ENCODE measurements at places on chromosomes 1 and 21.

GRCh38 chr1:7326366-7326765 lies 444.7 kb upstream of the VAMP3 start:
- DNase-seq: no peak

- no peak for DNase-seq
Observed at GRCh38 chr21:45011911-45012661, 62.3 kb upstream of the ADARB1 start.

DNA sequence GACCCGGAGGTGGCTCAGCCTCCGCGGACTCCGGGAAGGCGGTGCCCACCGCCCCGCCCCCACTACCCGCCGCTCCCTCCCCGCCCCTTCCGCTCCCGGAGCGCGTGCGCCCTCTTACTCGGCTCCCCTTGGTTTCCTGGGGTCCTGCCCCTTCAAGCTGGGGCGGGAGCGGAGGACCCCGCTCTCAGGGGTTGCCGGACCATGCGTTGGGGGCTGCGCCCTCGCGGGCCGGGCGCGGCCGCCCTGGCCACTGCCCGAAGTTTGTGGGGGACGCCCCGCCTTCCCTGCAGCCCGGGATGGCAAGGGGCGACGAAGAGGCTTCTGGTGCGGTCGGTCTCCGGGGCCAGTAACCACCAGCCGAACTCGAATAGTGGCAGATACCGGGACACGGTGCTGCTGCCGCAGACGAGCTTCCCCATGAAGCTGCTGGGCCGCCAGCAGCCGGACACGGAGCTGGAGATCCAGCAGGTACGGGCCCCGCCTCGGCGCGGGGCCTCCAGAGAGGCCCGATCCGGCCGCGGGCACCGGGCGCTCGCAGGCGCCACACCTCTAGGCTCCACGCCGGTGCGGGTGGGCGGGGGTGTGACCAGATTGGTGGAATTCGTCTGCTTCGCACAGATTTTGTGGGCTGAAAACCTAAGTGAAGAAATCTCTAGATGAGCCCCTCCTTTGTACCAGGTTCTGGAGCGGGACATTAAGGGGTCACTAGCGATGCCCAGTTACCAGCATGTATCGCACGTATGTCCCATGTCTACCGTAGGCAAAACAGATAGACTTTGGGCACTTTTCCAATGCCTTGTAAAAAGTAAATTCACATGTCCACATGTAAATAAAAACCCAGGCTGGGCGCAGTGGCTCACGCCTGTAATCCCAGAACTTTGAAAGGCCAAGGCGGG lies at the start of gene IARS2:
Gene IARS2 (plus strand): TSS at position 117 of the 896 bp plus-strand sequence. CDS start 85 bp downstream, at position 202.
- DNase-seq: peak; percentile 81

DNA sequence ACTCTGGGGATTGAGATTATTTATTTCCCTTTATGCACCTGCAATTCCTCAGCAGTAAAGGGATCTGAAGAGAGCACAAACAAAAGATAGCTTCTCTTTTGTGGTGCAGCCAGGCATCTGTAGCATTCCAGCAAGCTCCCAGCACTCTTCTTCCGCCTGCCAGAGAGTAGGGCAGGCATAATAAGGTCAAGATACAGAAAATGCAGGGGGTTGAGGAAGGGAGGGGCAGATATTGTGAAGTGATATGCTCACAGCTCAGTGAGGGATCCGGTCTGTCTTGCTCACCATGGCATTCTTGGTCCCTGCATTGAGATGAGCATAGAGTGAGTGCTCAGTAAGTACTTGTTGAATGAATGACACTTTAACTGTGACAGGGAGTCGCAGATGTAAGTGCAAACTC lies 23.9 kb downstream of the FASLG start:
- DNase-seq: no peak

DNA sequence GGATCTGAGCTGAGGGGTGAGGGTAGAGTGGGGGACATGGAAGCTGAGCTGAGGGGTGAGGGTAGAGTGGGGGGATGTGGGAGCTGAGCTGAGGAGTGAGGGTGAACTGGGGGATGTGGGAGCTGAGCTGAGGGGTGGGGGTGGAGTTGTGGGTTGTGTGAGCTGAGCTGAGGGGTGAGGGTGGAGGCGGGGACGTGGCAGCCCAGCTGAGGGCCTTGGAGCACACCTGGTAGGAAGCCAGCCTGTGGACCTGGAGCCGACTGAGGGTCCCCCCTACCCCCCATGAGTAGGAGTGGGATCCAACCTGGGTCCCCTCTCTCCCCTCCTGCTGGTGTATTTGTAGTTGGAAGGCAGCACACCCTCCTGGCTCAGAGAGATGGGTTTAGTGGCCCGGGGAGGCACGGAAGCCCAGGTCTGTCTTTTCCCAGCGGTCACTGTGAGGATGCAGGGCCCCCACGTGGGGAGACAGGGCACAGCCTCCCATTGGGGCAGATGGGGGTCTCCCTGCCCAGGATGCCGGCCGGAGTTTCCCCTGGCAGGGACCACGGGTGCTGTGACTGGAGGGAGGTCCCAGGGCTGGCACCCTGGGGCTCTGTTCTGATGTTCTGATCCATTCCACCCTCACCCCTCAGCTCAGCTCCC lies 13.2 kb upstream of the NPHP4 start:
- DNase-seq: no peak

DNA sequence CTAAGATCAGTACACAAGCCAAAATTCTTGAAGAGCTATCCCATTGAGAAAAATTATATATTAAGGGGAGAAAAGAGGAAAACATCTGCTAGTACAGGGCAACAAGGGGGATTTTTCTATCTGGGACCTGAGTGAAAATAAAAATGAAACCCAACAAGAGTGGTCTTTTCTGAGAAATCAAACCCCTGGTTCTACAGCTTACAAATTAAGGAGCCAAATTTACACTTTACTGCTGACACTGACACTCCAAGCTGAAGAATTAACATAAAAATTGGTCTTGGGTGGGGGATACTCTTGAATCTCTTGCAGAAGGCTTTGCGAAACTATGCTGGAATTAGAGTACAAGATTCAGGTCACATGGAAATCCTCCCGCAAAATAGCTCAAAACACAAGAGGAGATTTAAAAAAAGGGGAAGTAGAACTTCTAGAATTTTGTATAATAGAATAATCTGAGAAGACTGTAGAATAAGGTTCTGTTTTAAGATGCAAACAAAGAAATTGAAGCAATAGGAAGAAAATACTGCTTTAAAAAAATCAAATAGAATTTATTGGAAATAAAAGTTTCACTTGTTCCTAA lies 32.1 kb upstream of the HSPA13 start:
- DNase-seq: no peak

DNA sequence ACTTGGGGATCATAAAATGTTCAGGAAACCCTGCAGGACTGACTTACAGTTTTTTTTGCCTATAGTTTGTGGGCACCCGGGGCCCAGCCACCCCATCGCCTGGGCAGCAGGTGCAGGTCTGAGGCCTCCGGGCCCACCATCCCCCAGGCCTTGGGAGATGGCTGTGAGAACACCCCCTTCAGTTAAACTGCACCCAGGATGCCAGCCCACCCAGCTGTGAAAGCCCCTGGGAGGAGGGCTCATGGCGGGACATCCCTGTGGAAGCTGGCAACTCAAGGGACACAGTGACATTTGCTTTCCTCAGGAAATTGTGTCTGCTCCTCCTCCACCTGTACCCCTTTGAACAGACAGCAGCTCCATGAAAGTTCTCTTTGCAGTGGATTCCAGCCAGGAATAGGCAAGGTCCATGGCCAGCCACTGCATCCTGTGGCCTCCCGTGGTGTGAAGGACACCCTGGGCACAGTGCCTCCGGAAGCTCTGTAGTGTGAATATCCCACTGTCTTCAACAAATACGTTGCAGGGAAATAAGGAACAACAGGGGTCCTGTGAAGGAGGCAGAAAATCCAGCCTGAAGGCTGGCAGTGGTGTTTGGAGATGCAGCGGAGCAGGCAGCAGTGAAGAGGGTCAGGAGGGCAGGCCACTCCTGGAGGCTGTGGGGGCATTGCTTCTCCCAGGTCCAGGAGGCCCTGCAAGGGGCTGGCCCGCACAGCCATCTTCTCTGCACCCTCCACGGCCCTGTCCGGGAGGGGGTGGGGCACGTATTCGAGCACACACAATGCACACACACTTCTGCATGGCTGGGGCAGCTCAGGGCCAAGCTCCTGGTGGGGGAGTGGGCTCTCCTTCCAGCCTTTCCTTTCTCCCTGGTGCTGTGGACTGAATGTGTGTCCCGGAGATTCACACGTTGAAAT lies 2.1 kb upstream of the OBSCN start:
- peak; percentile 40 for DNase-seq

DNA sequence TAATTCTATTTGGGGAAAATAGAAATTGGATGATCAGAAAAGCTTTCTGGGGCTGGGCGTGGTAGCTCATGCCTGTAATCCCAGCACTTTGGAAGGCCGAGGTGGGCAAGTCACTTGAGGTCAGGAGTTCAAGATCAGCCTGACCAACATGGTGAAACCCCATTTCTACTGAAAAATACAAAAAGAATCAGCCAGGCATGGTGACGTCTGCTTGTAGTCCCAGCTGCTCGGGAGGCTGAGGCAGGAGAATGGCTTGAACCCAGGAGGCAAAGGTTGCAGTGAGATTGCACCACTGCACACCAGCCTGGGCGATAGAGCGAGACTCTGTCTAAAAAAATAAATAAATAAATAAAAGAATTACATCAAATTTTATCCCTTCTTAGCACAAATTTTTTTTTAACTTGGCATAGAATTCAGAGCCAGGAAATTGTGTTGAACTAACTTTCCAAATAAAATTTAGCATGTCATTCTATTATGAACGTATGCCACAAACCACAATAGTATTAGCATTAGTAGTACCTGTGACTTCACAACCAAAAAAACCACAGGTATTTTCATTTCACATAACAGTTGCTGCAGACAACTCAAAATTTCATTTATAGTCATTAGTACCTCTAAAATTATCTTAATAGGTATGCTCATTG lies 4.5 kb upstream of the ANKRD13C start:
- no peak for DNase-seq

All from NCI-H1092 (cell line).